Kidney (tissue), 22 donors: ENCODE measurements at places on chromosomes 1 and 21. TPM values are rescaled to one million over a fixed set of nuclear protein-coding genes. Genes with fewer than 3 reads are reported as not detected.
A peak's percentile ranks its signal among the peaks of the same experiment; 100 is the strongest.

- H3K27ac ChIP-seq: peak overlapping the region; percentile 77
- peak; percentile 97 for DNase-seq
- H3K4me1 ChIP-seq: peaks cover 9% of the 10 kb centered on the region
- no peaks in the 10 kb centered on the region for H3K36me3 ChIP-seq
- H3K27me3 ChIP-seq: no peaks in the 10 kb centered on the region
Observed at GRCh38 chr1:150162862-150163706, 13.4 kb downstream of the PLEKHO1 start.

DNA sequence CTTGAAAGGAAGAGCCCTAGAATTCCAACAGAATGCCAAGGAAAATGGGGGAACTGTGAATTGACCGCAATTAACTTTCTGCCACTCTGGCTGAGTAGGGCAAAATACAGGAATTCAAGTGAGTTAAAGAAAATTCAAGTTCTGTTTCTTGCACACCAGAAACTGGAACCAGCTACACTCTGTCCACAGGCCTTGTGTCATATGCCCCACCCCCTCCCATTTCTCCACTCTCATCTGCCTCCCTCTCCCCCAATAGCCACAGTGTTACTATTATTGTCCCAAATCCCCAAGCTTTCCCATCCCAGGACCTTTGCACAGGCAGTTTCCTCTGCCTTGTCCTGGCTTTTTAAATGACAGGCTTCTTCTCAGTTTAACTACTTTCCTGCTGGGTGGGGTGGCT is 4.3 kb upstream of the STK40 start:
- H3K4me1 ChIP-seq: peaks cover 4% of the 10 kb centered on the region
- H3K36me3 ChIP-seq: peaks cover 19% of the 10 kb centered on the region
- no peaks in the 10 kb centered on the region for H3K27me3 ChIP-seq
- no peak for DNase-seq

LCE2A gene
- total RNA-seq: not detected

UBR4 gene
- total RNA-seq: 167 TPM

GRCh38 chr1:33826711-33827110 is 37.2 kb upstream of the HMGB4 start:
- no peak overlapping the region for H3K4me3 ChIP-seq
- DNase-seq: no peak
- no peak overlapping the region for H3K27ac ChIP-seq
- H3K36me3 ChIP-seq: no peaks in the 10 kb centered on the region
- no peaks in the 10 kb centered on the region for H3K4me1 ChIP-seq

STIL gene
- total RNA-seq: 2.5 TPM

DNA sequence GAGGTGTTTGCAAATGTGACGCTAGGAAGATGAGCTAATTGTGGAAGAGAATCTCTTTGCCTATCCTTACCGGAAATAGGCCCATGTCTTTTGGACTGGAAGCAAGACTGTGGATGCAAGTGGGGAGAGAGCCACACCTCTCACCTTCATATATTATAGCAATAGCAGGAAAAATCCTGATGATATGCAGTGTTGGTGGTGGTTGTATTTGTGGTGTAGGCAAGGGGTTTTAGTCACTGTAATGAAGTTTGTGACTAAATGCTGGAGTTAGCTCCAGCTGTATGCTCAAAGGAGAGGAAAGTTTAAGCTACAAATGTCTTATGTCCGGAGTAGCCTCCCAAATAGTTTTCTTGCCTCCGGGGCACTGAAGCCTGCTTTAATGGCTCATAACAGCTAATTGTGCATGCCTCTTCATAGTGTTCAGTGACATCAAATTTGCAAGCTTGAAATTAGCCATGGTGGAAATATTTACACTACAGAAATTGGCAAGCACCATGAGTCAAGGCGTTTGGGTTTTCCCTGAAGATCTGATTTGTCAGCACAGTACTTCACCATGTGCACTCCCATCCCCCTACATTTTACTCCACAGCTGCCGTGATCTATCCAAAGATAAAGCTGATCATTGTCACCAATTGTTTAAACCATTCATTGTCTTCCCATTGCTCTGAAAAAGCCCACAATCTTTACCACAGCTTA is 102.6 kb upstream of the ZNF644 start:
- no peaks in the 10 kb centered on the region for H3K4me1 ChIP-seq
- no peaks in the 10 kb centered on the region for H3K36me3 ChIP-seq
- H3K27ac ChIP-seq: no peak overlapping the region
- H3K4me3 ChIP-seq: no peak overlapping the region
- H3K27me3 ChIP-seq: no peaks in the 10 kb centered on the region

- no peak for DNase-seq
- peaks cover 8% of the 10 kb centered on the region for H3K27me3 ChIP-seq
- no peak overlapping the region for H3K4me3 ChIP-seq
- H3K27ac ChIP-seq: no peak overlapping the region
Observed at GRCh38 chr21:33151941-33152731, 77.6 kb upstream of the IFNAR2 start.

DNA sequence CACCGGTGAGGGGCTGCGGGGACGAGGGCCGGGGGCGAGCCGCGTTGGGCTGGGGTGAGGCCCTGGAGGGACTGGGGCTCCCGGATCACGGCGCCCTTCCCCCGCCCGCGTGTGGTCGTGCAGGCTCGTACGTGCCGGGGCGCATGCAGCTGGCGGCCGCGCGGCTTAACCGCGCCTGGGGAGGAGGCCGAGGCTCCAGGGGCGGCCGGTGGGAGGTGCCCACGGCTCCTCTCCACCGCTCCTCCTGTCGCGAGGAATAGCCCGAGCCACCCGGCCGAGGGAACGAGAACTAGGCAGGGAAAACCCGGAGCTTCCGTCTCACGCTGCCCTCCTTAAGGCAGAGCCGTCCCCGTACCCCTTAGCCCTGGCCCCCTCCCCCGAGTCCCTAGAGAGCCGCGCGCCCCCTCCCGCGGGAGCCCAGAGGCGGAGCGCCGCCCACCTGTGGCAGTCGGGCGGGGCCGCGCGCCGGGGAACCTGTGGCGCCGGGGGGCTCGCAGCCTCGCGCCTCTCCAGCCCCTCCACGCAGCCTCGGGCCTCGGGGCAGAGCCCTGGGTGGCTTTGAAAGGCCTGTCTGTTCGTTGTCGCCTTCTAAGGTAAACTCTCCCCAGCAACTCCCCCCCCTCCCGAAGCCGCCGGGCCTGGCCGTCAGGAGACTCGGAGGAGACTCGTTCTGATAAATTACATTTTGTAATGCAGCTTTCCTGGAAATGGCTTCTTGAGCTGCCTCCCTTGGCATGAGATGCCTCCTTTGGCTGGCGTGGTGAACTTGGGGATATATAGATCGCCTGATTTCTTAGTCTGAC is 746 bp downstream of the AK4 start:
- H3K4me1 ChIP-seq: no peaks in the 10 kb centered on the region
- H3K36me3 ChIP-seq: no peaks in the 10 kb centered on the region
- H3K4me3 ChIP-seq: peak overlapping the region; percentile 60
- H3K27me3 ChIP-seq: peaks cover 6% of the 10 kb centered on the region
- peak overlapping the region; percentile 81 for H3K27ac ChIP-seq
- DNase-seq: peak; percentile 76

DNA sequence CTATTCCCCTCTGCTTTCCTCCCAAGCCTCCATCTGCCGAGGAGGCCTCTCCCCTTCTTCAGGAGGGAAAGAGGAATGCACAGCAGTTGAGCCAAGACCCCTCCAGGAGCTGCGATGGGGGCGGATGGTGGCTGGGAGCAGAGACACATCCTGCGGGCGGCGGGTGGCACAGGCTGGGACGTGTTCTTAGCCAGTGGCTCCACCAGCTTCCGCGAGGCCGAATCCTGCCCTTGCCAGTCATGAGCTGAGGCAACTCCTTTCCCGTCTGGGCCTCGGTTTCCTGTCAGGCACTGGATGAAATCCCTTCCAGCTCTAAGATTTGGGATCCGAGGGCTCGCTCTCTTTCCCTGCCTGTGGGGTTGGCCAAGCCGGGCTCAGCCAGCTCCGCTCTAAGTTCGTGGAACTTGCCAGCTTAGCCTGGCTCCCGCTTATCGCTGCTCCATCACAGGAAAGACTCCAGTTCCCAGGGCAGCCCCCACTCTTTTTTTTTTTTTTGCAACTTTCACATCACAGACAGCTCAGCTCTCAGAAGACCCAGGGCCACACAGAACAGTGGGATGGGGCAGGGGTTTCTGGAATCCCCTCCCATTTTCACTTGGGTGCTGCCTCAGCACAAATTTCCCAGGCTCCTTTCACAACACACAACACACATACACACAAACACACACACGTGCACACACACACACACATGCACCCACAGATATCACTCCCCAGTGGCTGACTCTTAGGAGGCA is 506 bp downstream of the MYOM3 start:
- H3K4me3 ChIP-seq: peak overlapping the region; percentile 70
- no peaks in the 10 kb centered on the region for H3K36me3 ChIP-seq
- H3K27ac ChIP-seq: no peak overlapping the region

CNTN2 gene
- total RNA-seq: 0.44 TPM

DNA sequence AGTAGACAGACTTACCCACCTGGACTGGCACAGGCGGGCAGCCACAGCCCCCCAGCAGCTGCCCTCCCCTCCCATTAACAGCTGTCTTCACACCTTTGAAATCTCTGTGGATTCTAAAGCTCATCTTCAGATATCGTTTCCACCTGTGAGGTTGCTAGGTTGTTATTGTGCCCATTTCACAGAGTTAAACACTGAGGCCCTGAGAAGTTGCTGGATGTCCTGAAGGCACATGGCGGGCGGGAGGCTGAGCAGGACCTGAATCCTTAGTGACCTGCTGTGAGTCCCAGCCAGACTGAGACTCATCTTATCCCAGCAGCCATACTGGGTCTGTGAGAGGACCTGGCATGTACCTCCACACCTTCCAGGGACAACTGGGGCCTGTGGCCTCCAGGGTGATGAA is 134.8 kb upstream of the TMEM51 start:
- H3K27ac ChIP-seq: no peak overlapping the region
- peaks cover 26% of the 10 kb centered on the region for H3K4me1 ChIP-seq
- no peaks in the 10 kb centered on the region for H3K36me3 ChIP-seq
- H3K27me3 ChIP-seq: no peaks in the 10 kb centered on the region

GRCh38 chr1:53468374-53468773 is 9.2 kb downstream of the DMRTB1 start:
- H3K36me3 ChIP-seq: no peaks in the 10 kb centered on the region
- no peaks in the 10 kb centered on the region for H3K4me1 ChIP-seq
- no peak for DNase-seq

AGPAT3 gene
- total RNA-seq: 86.2 TPM

DNA sequence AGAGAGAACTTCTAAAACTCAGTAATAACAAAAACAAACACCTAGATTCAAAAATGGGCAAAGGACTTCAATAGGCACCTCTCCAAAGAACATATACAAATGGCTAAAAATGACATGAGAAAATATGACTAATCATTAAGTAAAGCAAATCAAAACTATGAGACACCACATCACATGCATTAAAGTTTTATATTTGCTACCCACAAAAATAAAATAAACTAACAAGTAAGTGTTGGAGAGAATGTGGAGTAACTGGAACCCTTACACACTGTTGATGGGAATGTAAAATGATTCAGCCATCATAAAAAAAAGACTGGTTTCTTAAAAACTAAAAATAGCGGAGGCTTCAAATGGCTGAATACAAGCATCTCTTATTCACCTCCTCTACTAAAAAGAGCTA is 262.1 kb upstream of the PKN2 start:
- no peaks in the 10 kb centered on the region for H3K4me1 ChIP-seq
- no peaks in the 10 kb centered on the region for H3K36me3 ChIP-seq
- no peak overlapping the region for H3K4me3 ChIP-seq
- no peaks in the 10 kb centered on the region for H3K27me3 ChIP-seq
- no peak overlapping the region for H3K27ac ChIP-seq

DNA sequence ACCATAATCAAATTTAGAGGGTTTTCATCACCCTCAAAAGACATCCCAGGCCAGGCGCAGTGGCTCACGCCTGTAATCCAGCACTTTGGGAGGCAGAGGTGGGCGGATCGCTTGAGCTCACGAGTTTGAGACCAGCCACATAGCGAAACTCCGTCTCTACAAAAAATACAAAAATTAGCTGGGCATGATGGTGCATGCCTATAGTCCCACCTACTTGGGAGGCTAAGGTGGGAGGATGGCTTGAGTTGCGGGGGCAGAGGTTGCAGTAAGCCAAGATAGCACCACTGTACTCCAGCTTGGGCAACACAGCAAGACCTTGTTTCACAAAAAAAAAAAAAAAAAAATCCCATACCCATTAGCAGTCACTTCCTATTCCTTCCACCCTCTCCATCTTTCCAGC is 33.5 kb upstream of the BATF3 start:
- DNase-seq: no peak
- H3K27ac ChIP-seq: no peak overlapping the region
- no peaks in the 10 kb centered on the region for H3K36me3 ChIP-seq
- H3K4me3 ChIP-seq: no peak overlapping the region
- no peaks in the 10 kb centered on the region for H3K27me3 ChIP-seq
- no peaks in the 10 kb centered on the region for H3K4me1 ChIP-seq

OXCT2 gene
- total RNA-seq: 0.98 TPM

- H3K27me3 ChIP-seq: no peaks in the 10 kb centered on the region
- no peaks in the 10 kb centered on the region for H3K4me1 ChIP-seq
- H3K27ac ChIP-seq: no peak overlapping the region
- no peak overlapping the region for H3K4me3 ChIP-seq
- H3K36me3 ChIP-seq: no peaks in the 10 kb centered on the region
Observed at GRCh38 chr1:154847891-154848290, 22.2 kb downstream of the KCNN3 start.

DNA sequence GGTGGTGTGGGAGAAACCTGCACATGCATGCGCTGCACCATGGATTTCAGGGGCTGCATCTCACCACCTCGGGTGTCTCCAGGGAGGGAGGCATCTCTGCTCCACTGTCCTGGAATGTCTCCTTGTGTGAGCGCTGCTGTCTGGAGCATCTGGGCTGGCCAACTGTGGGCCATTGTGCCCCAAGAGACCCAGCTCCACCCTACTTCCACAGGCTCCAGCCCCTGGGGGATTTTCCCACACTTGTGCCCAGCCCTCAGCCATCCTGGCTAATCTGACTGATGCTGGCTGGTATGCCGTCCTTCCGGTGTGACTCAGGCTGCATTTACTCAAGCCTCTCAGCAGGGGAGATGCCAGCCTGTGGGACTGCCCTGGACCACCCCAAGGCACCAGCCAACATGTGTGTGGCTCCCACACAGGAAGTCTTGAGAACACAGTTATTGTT is 62.0 kb downstream of the TRIM11 start:
- no peak overlapping the region for H3K27ac ChIP-seq
- no peaks in the 10 kb centered on the region for H3K27me3 ChIP-seq
- H3K4me3 ChIP-seq: no peak overlapping the region
- peaks cover 8% of the 10 kb centered on the region for H3K36me3 ChIP-seq
- no peaks in the 10 kb centered on the region for H3K4me1 ChIP-seq

- DNase-seq: no peak
- H3K4me1 ChIP-seq: no peaks in the 10 kb centered on the region
- no peaks in the 10 kb centered on the region for H3K36me3 ChIP-seq
- H3K4me3 ChIP-seq: no peak overlapping the region
- no peaks in the 10 kb centered on the region for H3K27me3 ChIP-seq
Observed at GRCh38 chr1:61348025-61348665, 265.8 kb downstream of the NFIA start.

CLCA4 gene
- 0.13 TPM for total RNA-seq
